ENCODE measurements at places on chromosomes 5 and 9.
A peak's percentile ranks its signal among the peaks of the same experiment; 100 is the strongest.

DNA sequence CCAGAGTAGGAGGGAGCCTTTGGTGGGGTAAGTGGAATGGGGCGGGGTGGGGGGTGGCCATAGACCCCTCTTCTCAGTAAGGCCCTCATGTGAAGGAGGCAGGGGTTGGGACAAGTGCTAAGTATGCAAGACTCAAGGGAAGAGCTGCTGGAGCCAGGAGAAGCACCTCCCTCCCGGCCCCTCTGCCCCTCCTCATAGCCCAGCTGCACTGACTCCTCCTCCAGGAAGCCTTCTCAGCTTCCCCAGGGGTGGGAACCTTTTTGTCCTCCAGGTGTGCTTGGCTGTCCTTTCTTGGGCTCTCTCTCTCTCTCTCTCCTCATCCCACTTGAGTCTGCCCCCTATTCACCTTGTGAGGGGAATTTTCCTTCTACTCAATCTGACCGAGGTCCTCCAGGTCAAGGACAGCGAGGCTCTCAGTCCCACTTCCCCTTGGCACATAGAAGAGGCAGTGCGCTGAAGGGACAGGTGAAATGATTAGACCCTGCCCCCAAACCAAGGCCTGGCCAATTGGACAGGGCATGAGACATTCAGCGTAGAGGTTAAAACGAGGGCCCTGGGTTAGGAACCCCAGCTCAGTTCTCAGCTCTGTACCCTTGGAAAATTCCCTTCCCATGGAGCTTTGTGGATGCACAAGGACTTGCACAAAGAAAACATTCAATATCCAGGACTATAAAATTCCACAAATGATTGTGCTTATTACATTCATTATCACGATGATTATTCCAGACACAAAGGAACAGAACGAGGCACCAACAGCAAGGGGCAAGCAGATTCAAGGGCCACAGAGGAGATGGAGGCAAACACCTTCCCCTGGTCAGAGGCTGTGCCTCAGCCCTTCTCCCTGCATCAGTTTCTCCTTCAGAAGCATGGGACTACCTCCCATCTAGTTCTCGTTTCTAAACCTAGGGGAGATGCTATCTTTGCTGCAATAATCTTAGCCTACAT, 45.6 kb upstream of the IL17B start:
- no peak for DNase-seq

DNA sequence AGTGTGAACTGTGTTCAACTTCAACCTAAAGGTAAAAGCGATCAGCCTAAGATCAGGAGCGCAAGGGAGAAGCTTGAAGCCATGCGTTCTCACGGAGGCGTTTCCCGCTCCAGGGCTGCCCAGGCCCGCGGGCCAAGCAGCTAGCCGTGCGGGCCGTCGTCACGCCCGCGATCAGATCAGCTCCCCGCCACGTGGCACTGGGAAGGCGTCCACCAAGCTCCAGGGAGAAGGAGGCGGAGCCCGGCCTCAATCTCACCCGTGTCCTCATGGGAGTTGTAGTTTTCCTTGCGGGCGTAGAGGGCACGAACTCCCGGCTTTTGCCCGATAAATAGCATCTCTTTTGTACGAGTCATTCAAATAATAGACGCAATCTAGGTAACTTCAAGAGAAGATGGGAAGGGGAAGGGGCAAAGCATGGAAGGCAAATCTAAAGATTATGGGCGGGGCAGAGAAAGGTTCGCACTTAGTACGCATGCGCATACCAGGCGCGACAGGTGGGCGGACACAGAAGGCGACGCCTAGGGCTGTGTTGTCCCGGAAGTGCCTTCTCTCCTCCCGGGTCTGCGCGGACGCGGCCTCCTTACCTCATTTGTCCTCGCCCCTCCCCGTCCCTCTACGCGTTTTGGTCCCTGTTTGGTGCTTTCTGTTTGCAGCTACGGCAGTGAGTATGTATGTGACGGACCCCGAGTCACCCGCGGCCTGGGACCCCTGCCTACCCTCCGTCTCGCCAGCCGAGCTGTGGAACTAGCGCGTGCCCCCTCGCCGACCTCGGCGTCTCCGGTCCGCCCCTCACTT, 40.8 kb upstream of the ZCCHC7 start:
- DNase-seq: peak; percentile 86

- no peak for DNase-seq
These were observed 41.5 kb upstream of the EGFL7 start for GRCh38 chr9:136621019-136621733.

- DNase-seq: no peak
These were observed 31.4 kb upstream of the STING1 start for GRCh38 chr5:139513852-139514485.

DNA sequence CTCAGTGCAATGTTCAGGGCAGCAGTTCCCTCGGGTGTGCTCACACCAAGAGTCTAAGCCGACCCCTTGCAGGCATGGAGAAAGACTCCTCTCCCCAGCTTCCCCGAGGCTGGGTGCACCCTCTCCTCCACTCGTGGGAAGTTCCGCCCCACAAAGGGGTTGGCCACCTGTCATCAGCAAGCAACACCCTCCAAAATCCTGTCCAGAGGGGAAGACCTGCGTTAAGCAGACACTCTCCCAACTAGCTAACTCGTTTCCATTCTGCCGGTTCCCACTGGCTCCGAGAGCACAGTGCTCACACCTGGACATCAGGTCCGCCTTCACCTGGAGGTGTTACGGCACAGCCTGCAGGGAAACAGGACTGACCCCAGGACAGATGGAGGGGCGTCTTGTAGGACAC, 117.9 kb upstream of the IRX4 start:
- no peak for DNase-seq

- no peak for DNase-seq
These were observed 735 bp downstream of the PTGR1 start for GRCh38 chr9:111598733-111599091.

DNA sequence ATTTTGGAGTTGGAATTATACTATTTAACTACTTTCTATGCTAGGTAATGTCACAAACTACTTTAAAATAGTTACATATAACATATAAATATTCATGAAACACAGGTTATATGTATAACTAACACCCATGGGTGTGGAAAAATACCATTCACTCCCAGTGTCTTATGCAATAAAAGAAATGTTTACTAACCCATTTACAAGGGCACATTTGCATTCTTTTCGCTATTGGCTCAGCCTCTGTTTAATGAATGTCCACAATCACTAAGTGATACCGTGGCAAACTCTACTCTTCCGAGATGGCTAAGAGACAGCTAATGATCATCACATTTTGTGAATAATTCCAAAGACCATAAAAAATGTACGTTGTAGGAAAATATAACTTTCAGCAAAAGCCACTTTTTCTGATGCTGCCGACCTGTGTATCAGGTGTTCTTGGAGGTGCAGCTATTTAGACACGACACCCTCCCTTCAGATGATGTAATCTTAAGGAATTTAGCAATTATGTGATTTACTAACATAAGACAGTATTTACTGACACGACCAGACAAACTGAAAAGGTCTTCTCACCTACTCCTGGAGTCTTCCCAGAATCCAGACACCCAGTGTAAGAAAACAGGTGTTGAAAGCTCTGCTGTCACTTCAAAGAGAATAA, 121.7 kb upstream of the FAM120A start:
- no peak for DNase-seq

DNA sequence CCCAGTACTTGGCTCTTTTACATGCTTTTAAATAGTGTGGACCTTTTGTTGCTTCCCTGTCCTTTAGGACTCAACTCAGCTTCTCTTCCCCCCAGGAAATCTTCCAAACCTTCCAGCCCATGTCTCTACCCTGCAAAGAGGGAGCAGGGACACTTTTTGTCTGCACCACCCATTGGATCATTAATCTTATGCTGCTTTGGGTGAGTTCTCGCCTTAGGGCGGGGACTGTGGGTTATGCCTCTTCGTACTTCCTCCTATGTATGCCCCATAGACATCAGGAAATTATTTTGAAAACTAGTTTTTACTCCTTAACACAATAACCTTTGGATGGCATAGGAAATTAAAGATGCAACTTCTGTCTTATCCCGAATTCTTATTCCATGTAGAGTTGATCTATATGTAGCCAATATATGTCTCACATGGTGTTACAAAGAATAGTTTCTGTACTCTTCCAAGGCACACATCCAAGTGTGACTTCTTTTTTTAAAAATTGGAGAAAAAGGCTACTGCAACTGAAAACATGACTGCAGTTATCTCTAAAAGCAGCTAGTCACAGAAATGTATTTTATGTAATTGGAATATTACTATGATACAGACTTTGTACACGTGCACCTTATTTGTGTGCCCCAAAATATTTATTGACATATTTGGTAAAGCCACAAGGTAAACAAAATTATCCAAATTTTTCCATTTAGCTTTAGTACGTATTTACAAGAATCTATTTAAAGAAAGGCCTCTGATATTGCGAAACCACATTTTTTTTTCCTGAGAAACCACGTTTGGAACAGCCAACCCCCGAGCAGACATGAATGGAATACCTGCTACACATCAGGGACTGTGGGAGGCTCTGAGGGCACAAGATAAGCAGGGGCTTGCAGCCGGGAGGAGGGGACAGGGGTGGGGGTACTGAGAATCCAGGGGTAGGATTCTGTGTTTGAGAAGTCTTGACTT, 133.6 kb downstream of the WDR41 start:
- no peak for DNase-seq

GRCh38 chr9:76441551-76442322, 17.2 kb upstream of the GCNT1 start:
- DNase-seq: no peak

DNA sequence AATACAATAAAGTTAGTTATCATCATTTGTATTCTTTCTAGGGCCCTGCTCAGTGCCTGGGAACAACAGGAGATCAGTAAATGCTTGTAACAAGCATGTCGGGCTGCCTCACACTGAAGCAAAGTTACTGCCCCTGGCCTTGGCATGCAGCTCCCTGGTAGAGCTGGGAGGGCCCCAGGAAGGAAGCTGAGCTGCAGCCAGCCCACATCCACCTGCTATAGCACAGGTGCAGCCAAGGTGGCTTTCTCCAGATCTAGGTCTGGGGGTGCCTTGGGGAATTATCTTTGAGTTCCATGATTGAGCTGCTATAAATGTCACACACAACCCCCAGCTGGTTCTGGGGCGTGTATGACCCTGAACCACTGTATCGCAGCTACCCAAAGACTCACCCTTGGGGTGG, 293.4 kb upstream of the MSX2 start:
- no peak for DNase-seq

GRCh38 chr5:160071516-160071915, 47.7 kb downstream of the PWWP2A start:
- DNase-seq: no peak

DNA sequence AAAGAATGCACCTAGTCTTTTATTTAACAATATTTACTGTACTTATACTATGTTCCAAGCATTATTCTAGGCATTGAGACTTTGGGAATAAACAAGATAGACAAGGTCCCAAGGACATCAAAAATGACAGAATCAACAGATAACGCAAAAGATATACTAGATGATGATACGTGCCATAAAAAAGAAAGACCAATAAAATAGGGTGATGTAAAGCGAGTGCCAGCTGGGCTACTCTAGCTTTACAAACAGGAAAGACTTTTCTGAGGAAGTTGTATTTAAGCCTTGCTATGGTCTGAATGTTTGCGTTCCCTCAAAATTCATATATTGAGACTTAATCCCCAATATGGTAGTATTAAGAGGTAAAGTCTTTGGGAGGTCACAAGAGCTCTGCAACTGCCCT, 310.2 kb upstream of the RGMB start:
- DNase-seq: no peak

GRCh38 chr9:134165357-134166315, 1.3 kb upstream of the RNU6ATAC start:
- DNase-seq: no peak

DNA sequence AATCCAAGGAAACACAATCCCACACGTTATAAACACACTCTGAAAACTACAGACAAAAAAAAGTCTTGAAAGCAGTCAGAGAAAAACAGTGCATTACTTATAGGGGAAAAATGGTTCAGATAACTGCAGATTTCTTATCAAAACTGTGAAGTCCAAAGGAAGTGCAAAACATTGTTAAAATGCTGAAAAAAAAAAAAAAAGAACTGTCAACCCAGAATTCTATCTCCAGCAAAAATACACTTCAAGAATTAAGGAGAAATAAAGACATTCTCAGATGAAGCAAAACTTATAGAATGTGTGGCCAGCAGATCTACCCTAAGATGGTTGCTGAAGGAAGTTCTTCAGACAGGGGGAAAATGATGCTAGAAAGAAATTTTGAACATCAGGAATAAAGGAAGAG, 40.4 kb downstream of the ADAMTS2 start:
- DNase-seq: no peak

DNA sequence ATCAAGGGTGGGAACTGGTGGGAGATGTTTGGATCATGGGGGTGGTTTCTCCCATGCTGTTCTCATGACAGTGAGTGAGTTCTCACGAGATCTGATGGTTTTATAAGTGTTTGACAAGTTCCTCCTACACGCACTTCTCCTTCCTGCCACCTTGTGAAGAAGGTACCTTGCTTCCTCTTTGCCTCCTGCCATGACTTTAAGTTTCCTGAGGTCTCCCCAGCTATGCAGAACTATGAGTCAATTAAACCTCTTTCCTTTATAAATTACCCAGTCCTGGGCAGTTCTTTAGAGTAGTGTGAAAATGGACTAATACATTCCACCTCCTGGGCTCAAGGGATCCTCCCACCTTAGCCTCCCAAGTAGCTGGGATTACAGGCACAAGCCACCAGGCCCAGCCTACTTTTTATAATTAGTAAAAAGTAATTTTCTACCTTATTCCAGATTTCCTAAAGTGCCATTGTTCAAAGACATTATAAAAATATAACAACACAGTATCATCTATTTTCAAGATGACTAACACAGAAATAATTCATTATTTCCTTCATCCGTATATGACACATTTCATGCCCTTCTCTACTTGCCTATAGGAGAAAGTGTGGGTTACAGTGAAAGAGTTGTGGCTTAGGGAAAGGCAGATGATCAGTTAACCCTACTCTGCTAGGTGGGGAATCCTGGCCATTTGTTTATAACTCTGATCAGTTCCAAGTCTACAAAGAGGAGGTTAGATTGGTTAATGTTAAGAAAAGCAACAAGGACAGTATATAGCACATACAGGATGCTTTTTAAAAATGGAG, 99.9 kb downstream of the TTC39B start:
- no peak for DNase-seq

- no peak for DNase-seq
These were observed 139.0 kb downstream of the FOCAD start for GRCh38 chr9:20823051-20823450.

DNA sequence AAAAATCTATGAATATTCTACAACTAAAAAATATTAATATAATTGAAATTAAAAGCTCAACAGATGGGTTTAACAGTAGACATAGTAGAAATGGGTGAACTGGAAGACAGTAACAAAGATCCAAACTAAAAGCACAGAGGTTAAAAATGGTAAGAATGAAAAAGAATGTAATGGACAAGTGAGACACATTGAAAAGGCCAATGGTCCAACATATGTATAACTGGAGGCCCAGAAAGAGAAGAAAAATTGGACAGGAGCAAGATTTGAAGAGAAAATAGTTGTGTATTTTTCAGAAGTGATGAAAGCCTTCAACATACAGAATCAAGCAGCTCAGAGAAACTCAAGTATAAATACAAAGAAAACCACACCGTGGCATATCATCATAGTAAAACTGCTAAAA, 58.6 kb downstream of the PCDHGC5 start:
- DNase-seq: no peak
